ENCODE measurements at places on chromosomes 7 and 10.

- DNase-seq, result no peak
Measured at GRCh38 chr10:2436933-2437332, 630.4 kb upstream of the PFKP start.

GRCh38 chr7:135253851-135254771 is 20.5 kb downstream of the STRA8 start:
- peak; percentile 83 for DNase-seq

- DNase-seq, result peak; percentile 58
Measured at GRCh38 chr10:122911889-122912484, 1.6 kb downstream of the FAM24A start.

- no peak for DNase-seq
Measured at GRCh38 chr10:269440-270074, 134.3 kb downstream of the ZMYND11 start.

DNA sequence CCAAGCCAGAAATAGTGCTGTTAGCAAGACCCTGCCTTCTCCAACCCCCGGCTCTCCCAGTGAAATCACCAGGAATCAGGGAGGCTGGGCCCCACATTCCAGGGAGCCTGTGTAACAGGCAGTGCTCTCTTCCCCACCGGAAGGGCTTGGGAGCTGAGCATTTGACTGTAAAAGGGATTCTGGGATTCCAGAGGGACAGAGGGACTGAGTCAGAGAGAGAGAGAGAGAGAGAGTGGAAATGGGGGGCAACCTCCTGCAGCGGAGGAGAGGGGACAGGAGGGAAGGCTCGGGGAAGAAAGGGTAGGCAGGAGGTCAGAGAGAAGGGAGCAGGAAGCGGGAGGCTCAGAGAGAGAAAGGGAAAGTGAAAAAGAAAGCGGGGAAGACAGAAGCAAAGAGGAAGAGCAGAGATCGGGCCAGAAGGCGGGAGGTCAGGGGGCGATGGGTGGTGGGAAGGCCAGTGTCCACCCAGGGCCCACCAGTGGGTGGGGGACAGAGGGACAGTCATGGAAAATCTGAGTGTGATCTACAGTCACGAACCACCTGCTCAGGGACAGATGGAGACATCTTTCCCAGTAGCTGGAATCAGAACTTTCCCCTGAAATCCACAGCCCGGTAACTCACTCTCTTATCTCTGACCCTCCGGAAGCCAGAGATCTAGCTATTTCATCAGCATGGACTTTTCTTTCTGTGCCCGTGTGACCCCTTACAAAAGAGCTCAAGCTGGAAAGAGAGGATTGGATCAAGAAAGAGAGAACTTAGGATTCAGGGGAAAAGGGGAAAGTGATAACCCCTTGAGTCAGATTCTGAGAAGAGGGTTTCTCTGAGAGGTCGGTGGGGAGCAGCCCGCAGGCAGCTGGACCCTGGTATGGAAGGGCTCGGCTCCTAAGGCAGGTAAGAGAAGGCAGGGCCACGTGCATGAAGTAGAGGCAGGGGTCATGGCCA is 4.6 kb upstream of the SERPINE1 start:
- DNase-seq, result peak; percentile 88

Data from right cardiac atrium (tissue), 5 donors.